Activated CD8-positive, alpha-beta memory T cell treated with anti-CD3 and anti-CD28 coated beads for 24 hours (primary cell): ENCODE measurements at places on chromosomes 4 and X.

DNA sequence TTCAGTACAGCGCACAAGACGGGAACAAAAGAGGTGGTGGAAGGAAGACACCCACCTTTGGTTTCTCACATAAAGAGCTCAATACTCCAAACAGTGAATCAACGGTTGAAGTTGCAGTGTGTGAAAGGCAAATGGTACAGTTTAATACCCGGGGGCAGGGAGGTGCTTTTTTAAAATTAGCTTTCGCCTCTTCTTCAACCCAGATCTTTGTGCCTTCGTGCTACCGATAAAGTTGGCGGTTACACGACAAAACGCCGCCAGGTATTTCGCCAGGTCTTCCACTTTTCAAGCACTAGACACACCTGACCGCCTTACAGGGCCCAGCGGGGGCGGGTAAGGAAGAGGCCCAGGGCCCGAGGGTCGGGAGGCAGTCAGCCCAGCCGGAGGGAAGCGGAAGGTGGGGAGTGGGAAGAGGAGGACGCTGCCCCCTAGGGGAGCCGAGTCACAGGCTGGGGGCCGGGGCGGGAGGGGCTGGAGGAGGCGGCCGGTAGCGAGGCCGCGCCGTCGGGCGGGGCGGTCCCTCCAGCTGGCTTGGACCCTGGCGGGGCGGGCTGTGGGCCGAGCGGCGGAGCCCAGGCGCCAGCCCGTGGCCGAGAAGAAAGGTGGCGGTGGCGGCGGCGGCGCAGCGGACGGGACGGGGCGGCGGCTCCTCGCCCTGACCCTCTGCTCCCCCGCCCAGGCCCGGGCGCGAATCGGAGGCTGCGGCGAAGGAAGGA lies 16.0 kb downstream of the UTP3 start:
- DNase-seq: peak; percentile 79

- peak; percentile 47 for DNase-seq
Measured at GRCh38 chrX:150773117-150773516, 79.9 kb downstream of the MTMR1 start.

GRCh38 chr4:135515295-135515694 lies 1313.7 kb upstream of the PABPC4L start:
- DNase-seq: no peak

GRCh38 chr4:185672151-185672550 lies 136.8 kb upstream of the PDLIM3 start:
- no peak for DNase-seq

- DNase-seq: no peak
Measured at GRCh38 chr4:145681956-145682355, 2.0 kb downstream of the C4orf51 start.
